Stimulated activated CD4-positive, alpha-beta T cell treated with anti-CD3 and anti-CD28 coated beads, Interleukin-4, amount 100 ng/mL, for 4 hours (primary cell): ENCODE measurements at places on chromosomes 5 and 9.

- no peak for DNase-seq
Observed at GRCh38 chr9:79574781-79575180, 3.0 kb downstream of the TLE4 start.

DNA sequence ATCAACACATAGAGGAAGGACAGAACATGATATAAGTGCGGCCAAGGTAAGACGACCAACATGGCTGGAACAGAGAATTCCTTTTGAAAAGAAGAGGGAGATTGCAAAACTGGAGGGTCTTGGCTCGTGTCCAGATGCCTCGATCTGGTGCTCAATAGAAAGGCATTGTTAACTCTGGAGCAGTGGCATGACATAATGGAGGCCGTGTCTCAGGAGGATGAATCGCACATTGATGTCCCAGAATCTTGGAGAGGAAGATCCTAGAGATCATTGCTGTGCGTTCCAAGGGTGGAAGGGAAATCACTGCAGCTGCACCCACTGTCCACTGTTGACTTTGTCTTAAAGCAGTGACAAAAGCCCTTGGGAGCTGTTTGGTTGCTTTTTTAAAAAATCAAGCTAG, 30.9 kb downstream of the GRAMD2B start:
- DNase-seq = no peak

DNA sequence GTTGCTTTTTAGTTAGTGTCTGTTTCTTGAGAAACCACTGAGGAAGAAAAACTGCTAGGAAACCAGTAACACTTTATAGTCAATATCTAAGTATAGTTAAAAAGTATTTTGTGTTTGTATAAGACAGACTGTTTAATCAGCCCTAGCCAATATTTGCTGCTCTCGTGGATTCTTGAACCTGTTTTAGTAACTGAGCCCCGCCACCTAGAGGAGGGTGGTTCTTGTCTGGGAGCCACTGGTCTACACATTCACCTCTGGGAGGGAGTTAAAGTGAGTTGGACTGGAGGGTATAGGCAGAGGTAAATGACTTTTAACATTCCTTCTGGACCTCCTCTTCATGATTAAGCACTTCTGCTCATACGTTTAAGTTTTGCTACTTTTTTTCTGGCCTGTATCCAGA, 117.2 kb downstream of the SPATA31D1 start:
- DNase-seq = no peak

GRCh38 chr5:103621548-103621930, 59.0 kb upstream of the NUDT12 start:
- DNase-seq = no peak

DNA sequence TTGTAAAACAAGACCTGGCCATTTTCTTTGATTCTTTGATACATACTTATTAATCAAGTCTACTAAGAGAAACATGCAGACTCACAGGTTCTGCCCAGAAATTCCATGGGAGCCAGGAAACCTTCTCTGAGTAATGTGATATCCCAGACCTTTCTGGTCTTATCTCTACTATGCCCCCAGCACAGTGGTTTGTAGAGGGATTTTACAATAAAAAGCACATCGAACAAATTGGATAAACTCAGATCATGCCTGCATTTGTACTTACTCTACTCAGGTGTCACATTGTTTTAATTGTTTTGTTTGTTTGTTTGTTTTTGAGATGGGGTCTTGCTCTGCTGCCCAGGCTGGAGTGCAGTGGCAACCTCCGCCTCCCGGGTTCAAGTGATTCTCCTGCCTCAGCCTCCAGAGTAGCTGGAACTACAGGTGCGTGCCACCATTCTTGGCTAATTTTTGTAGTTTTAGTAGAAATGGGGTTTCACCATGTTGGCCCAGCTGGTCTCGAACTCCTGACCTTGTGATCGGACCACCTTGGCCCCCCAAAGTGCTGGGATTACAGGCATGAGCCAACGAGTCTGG, 179.5 kb downstream of the ZNF608 start:
- no peak for DNase-seq
